Activated T-helper 2 cell treated with anti-CD3 and anti-CD28 coated beads, Interferon-gamma antibody, Interleukin-2, Interleukin-4, amounts not matched to agents 10 μg/mL and 5 μg/mL and 100 μg/mL, durations not matched to agents 14 hours and 24 hours and 36 hours (primary cell): ENCODE measurements at places on chromosomes 4 and X.
A peak's percentile ranks its signal among the peaks of the same experiment; 100 is the strongest.

DNA sequence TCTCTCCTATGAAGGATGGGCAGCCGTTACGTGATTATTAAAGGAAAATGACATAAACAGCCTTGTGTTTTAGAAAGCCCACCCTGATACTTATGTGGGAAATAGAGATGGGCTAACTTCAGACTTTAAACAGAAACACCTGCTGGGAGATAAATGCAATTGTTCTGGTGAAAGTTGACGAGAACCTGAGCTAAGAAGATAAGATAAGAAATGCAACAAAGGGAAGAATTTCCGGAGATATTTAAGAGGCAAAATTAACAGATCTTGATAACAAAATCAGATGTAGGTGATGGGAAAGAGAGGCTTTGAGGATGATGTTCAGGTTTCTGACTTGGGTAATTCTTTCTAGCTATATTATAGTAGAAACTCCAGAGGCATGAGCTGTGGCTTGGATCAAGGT is 102.7 kb upstream of the SLC7A11 start:
- H3K4me3 ChIP-seq: no peak overlapping the region
- peaks cover 9% of the 10 kb centered on the region for H3K4me1 ChIP-seq

DNA sequence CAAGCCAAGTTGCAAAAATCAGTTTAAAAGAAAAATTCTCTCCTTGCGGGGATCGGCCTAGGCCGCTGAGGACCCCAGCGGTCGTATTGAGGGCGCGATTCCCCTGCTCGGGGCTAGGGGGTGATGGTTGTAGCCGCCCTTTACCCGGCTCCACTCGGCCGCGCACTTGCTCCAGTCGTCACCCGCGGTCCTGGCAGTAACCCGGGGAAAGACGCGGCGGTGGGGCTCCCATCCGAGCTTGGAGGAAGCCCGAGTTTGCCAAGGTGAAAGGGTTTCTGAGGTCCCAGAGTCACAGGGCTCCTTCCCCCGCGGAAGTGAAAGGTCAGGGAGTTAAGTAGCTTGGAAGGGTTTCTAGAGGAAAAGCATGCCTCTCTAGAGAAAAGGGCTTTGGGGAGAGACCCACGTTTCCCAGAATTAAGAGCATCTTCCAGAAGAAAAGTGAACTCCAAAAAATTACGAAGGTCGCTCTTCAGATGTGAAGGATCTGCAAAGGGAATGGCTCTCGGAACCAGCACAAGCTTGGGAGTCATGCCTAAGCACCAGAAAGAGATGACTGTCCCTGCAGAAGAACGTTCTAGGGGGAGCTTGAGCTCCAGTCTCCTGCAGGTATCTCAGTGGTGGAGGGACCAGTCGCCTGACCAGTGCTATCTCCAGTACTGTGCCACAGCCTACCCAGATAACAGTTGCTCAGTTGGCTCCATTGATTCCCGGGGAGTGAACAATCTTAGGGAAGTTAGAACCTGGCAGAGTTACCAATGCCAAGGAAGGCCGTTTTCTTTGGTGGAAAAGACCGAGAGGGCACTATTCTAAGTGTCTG is 875 bp downstream of the LAP3 start:
- H3K27ac ChIP-seq: peak overlapping the region; percentile 87
- H3K4me3 ChIP-seq: peak overlapping the region; percentile 93
- H3K4me1 ChIP-seq: peaks cover 26% of the 10 kb centered on the region

DNA sequence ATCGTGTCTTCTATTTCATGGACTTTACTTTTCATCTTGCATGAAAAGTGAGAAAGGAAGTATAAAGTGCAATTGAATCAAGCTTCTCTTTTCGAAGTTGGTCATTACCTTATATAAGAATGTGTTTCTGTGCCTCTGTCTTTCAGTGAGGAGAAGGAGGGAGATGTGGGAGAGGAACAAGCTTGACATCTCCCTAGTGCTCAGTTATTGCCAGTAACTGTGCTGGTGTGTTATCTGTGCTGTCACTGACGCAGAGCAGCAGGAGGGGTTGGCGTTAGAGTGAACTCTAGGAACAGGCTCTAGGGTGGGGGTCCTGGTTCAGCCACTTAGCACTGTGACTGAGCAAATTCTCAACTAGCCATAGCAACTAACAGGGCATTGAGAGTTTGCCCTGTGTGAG is 34.0 kb upstream of the TBC1D9 start:
- H3K4me3 ChIP-seq: no peak overlapping the region
- H3K27me3 ChIP-seq: no peaks in the 10 kb centered on the region
- no peaks in the 10 kb centered on the region for H3K36me3 ChIP-seq
- no peaks in the 10 kb centered on the region for H3K4me1 ChIP-seq

DNA sequence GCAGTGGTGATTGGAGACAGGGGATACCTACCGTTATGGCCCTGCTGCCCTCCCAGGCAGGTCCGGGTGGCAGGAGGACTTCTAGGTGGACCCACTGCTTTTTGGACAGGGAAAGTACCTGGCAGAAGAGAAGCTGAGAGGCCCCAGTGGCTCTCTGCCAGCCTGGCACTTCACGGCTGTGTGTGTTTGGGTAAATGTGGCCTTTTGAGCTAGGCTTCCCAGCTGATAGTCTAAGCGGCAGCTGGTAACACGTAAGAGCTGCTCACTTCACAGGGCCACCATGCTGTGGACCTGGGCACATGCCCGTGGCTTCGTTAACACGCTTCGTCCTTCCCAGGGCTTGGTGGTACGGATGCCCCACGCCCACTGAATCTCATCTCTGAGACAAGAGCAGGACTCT is 92.0 kb upstream of the CLCN4 start:
- H3K27ac ChIP-seq: no peak overlapping the region
- H3K27me3 ChIP-seq: no peaks in the 10 kb centered on the region
- H3K4me1 ChIP-seq: peaks cover 8% of the 10 kb centered on the region
- H3K4me3 ChIP-seq: no peak overlapping the region

DNA sequence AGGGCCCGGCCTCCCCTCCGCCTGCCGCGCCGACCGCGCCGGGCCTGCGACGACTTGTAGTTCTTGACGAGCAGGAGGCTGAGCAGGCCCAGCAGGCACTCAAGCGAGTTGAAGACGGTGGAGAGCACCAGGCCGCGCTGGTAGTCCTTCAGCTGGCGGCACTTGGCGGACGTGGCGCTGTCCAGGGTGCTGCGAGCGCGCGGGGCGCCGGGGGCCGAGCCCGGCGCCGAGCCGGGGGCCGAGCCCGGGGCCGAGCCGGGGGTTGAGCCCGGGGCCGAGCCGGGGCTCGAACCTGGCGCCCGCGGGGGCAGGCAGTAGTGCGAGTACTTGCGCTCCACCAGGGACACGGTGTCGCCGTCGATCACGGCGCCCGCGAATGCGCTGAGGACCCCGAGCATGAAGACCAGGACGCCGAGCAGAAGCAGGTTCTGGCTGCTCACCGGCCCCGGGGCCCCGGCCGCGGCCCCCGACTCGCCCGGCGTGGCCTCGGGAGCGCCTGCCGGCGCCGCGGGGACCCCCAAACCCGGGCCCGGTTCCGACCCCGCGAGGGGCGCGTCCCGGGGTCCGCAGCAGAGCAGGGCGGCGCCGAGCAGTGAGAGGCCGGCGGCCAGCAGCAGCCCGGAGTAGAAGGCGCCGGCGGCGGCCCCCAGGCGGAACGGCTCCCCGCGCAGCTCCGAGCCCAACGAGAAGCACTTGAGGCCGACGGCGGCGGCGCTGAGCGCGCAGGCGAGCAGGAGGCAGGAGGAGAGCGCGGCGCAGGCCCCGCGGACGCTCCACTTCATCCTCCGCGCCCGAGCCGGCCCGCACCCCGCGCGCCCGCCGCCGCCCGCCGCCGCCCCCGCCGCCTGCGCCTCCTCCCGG is 584 bp downstream of the TMEM271 start:
- no peak for DNase-seq
- no peak overlapping the region for H3K27ac ChIP-seq
- H3K4me3 ChIP-seq: no peak overlapping the region
- peaks cover 4% of the 10 kb centered on the region for H3K36me3 ChIP-seq
- H3K4me1 ChIP-seq: peaks cover 4% of the 10 kb centered on the region
